Spinal cord (tissue), 10 donors: ENCODE measurements at places on chromosomes 7 and 10. TPM values are rescaled to one million over a fixed set of nuclear protein-coding genes. Genes with fewer than 3 reads are reported as not detected.

- DNase-seq, result no peak
Observed at GRCh38 chr7:24968165-24968564, 11.8 kb downstream of the OSBPL3 start.

Gene STK17A
- total RNA-seq, result 18.5 TPM

Gene OPN1SW
- 0.28 TPM for total RNA-seq

- no peak for DNase-seq
Observed at GRCh38 chr10:30027057-30028005, 32.1 kb downstream of the JCAD start.

- DNase-seq, result peak; percentile 55
Observed at GRCh38 chr10:29598851-29599311, 35.9 kb downstream of the SVIL start.

GRCh38 chr7:27917119-27917518, 177.2 kb downstream of the TAX1BP1 start:
- no peak for DNase-seq
